ENCODE measurements at places on chromosomes 5 and 9.

DNA sequence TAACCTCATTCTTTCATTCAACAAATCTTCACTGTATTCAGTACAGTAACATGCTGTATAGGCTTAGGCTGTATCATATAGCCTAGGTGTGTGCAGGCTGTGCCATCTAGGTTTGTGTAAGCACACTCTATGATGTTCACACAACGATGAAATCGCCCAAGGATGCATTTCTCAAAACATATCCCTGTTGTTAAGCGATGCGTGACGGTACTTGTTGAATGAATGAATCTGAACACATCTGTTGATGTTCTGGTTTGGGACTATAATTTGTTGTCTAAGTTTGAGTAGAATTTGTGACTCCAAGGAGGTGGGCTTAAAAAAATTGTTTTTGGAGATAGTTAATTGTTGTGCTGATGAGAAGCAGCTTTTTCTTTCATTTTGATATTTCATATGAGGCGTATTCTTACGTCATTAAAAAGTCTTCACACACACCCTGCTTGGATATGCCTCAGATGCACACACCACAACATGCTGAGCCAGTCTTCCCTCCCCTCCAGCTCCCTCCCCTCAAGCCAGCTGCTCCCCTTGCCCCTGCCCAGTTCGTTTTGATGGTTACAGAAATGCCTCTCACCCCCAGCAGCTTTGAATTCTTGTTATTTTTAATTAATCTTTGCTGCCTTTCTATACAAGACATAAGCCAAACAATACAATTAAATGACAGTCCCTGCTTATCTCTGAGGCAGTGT is 5.5 kb upstream of the PSAT1 start:
- no peak for DNase-seq

- no peak for DNase-seq
Measured at GRCh38 chr9:32716955-32717543, 66.3 kb upstream of the TMEM215 start.

GRCh38 chr5:67147760-67148159 is 48.8 kb downstream of the CD180 start:
- no peak for DNase-seq

- no peak for DNase-seq
Measured at GRCh38 chr9:32886021-32886420, 102.7 kb downstream of the TMEM215 start.

- no peak for DNase-seq
Measured at GRCh38 chr5:8560776-8561175, 691.8 kb downstream of the MTRR start.

DNA sequence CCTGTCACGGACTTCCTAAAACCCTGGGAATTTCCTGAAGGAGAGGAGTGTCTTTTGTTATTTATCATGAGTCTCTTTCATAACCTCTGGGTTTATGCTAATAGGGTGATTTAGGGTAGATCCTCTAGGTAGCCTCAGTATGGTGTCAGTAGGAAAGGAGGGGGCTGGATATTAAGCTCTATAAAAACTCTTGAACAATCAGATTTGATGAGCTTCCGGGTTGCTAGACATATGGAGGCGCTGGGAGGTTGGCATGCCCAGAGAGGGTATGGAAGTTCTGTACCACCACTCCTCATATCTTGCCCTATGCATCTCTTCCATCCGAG is 15.6 kb upstream of the PTBP3 start:
- no peak for DNase-seq

DNA sequence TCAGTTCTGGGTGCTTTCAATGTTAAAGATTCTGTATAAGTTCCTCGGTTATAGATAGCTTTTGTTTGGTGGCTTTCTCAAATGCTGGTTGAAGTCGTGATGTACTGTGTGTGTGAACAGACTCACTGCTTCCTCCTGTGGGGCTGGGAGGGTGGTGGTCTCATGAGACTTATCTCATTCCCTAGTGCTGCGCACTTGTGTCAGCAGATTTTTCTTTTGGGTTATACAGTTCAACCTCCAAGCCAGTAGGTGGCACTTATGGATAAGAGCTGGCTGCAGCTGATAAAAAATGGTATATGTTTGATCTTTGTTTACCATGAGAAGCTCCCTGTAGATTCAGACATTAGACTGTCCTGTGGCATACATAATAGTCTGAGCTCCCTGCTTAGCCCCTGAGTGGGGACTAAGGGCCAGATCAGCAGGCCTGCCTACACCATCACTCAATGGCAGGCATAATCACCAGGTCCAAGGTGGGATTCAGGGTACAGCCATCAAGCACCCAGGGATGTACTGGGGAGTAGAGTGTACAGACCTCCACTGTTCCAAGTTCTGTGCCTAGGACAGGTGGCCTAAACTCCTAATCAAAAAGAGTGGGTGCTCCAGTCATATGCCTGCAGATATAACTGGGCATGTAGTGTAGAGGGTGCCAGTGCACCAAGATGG is 174.2 kb downstream of the OXCT1 start:
- no peak for DNase-seq

DNA sequence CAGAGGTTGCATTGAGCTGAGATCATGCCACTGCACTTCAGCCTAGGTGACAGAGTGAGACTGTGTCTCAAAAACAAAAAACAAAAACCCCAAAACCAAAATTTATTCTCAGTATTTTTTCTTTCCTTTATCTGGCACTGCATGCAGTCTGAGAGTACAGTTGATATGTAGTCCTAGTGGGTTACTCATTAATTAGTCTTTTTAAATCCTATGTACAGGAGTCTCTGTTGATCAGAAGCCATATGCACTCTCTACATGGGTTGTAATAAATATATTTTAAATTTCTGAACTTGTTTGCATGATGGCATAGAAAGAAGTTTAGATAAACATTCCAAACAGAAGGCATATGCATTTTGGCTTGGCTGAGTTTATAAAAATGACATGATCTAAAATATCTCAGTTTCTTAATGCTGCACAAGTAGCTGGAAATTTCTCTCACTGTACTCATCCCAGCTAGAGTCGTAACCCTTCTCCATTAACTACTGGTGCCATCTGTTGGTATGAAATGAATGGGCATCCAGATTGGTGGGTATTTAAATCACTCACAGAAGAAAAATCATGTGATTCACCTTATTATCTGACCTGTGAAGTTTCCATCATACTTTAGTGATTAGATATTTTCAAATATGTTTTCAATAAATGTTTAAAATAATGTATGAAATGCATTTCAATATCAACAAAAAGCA is 284.8 kb downstream of the CTNND2 start:
- DNase-seq, result no peak

GRCh38 chr5:168771678-168772077 is 192.5 kb upstream of the PANK3 start:
- no peak for DNase-seq

- no peak for DNase-seq
Measured at GRCh38 chr5:88827997-88828396, 55.0 kb downstream of the MEF2C start.

- no peak for DNase-seq
Measured at GRCh38 chr9:109499631-109500410, 1.7 kb upstream of the PTPN3 start.

- DNase-seq, result no peak
Measured at GRCh38 chr5:107570181-107570580, 100.6 kb downstream of the EFNA5 start.

DNA sequence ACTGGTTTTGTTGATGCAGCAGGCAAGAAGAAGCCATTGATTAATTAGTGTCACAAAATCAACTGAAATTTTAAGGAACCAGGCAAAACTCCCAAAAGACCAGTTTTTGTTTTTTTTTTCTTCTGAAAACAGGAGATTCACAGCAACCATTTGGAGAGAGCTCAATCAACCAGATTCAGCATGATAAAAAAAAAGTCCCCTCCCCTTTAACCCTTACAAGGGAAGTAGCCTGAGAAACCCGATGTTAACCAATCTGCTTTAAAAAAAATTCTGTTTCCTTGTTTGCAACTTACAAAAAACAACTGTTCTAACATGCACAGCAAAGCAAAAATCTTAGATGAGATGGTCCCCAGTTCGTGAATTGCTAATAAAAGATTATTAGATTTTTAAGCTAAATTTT is 59.7 kb downstream of the HMHB1 start:
- no peak for DNase-seq

- no peak for DNase-seq
Measured at GRCh38 chr5:41508696-41509398, 1.6 kb downstream of the PLCXD3 start.

GRCh38 chr5:147523069-147523468 is 13.2 kb upstream of the DPYSL3 start:
- no peak for DNase-seq

GRCh38 chr5:95471942-95472341 is 80.8 kb downstream of the FAM81B start:
- no peak for DNase-seq

DNA sequence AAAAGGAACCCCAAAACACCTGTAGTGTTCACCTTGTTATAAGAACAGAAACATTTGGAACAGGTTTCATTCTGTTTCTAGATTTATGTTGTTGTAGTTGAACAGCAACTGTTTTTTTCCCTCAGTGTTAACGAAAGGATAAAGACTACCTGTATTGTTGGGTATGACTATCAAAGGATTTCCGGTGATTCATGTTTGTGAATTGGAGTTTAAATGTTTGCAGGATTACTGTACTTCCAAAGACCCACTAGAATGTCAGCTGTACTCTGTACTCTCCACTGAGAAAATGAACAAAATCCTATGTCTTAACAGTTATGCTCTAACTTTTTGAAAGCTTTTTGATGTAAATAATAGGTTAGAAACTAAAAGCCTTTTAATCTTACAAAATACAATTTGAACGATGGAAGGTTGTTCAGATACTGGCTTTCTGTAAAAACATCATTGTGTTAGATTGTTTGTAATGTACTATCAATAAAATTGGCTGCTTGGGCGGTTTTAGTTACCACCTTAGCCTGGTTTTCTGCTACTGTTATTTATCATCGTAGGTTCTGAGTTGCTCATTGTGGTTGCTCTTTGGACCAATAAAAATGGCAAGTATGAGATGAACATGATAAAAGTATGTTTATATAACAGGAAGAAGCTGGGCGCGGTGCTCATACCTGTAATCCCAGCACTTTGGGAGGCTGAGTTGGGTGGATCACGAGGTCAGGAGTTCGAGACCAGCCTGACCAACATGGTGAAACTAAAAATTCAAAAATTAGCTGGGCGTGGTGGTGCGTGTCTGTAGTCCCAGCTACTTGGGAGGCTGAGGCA is 44.1 kb downstream of the DCP2 start:
- no peak for DNase-seq

DNA sequence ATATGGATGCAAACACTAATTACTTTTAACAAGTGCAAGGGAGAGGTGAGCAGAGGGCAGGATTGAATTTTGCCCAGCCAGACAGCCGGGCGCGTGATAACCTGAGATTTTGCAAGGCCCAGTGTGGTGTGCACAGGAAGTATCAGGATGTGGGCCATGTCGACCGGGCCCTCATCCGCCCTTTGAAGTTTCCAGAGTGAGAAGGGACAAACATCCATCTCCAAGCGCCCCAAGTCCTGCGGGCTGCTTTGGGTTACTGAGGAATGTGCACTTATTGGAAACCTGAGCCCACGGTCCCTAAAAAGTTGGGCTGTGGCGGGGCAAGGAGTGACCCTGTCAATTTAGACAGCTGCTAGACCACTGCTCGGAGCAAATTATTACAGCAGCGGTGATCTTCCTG is 272.2 kb upstream of the IRX2 start:
- DNase-seq, result no peak

DNA sequence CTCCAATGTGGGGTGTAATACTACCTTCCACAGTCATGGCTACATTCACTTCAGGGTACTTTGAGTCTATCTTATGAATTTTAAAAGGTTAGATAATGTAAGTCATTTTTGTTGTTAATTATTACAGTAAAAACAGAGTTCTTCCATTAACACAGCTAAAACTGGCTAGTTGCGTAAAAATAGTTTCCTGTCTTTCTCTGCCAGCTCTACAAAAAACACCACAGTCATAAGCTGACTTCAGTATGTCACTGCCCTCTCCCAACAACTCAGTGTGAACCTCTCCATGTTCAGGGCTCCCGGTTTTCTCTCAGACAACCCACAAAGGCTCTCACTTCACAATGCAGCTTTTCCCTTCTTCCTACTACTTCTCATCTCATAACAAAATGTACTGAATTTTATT is 84.8 kb upstream of the ITGA1 start:
- DNase-seq, result no peak

GRCh38 chr9:90290716-90291485 is 351.7 kb downstream of the DIRAS2 start:
- DNase-seq, result no peak

- DNase-seq, result no peak
Measured at GRCh38 chr9:134624621-134625181, 16.9 kb upstream of the COL5A1 start.

- DNase-seq, result no peak
Measured at GRCh38 chr9:107390778-107391177, 98.8 kb downstream of the KLF4 start.

Data from CD8-positive, alpha-beta T cell (primary cell).